Tibial nerve (tissue), 4 donors: ENCODE measurements at places on chromosomes 3 and 15.

GRCh38 chr15:81054236-81054635, 53.5 kb downstream of the TLNRD1 start:
- H3K4me3 ChIP-seq, result no peak overlapping the region
- H3K27ac ChIP-seq, result no peak overlapping the region
- H3K36me3 ChIP-seq, result no peaks in the 10 kb centered on the region
- H3K4me1 ChIP-seq, result no peaks in the 10 kb centered on the region

GRCh38 chr3:135895106-135895733, 70.3 kb upstream of the PPP2R3A start:
- no peaks in the 10 kb centered on the region for H3K27me3 ChIP-seq
- H3K4me1 ChIP-seq, result no peaks in the 10 kb centered on the region
- no peak overlapping the region for H3K4me3 ChIP-seq
- no peaks in the 10 kb centered on the region for H3K36me3 ChIP-seq
- DNase-seq, result peak; percentile 64
- H3K27ac ChIP-seq, result no peak overlapping the region

DNA sequence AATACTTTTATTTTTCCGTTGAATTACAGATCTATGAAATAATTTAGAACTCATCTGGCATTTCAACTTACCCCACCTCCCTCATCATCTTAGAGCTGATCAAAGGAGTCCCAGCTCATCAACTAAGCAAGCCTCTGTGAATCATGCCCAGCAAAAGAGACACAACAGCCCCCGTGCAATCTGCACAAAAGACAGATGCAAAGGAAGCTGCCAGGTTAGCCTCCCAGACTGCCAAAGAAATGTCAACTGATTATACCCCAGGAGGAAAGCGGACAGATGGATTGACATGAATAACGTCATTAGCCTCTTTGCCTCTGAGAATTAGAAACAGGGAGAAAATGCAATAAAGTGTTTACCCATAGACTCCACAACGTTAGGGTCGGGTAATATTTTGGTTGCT, 75.0 kb downstream of the GABRB3 start:
- H3K27me3 ChIP-seq, result no peaks in the 10 kb centered on the region
- no peak for DNase-seq
- no peaks in the 10 kb centered on the region for H3K36me3 ChIP-seq
- no peak overlapping the region for H3K27ac ChIP-seq

GRCh38 chr15:78209646-78210348, 24.6 kb downstream of the ACSBG1 start:
- H3K4me1 ChIP-seq, result peaks cover 40% of the 10 kb centered on the region
- DNase-seq, result no peak
- peak overlapping the region; percentile 54 for H3K27ac ChIP-seq
- H3K27me3 ChIP-seq, result no peaks in the 10 kb centered on the region
- H3K4me3 ChIP-seq, result no peak overlapping the region
- no peaks in the 10 kb centered on the region for H3K36me3 ChIP-seq

DNA sequence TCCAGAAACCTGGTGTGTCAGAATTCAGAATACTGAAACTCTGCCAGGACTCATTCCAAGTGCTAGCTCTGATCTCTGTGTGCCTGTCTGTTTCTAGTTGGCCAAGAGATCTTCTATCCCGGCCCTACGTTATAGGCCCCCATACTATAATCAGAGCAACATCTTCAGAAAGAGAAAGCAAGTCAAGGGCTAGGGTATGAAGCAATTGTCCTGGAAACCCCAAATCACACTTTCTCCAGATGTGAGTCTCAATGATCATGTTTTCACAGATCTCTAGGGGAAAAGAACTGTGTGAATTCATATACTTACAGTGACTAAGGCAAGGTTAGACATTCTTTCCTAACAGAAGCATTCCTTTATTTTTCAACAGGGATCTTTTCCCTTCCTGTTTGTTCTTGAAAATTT, 309.7 kb downstream of the SLC9A9 start:
- no peaks in the 10 kb centered on the region for H3K36me3 ChIP-seq
- no peaks in the 10 kb centered on the region for H3K4me1 ChIP-seq
- H3K27ac ChIP-seq, result no peak overlapping the region
- no peaks in the 10 kb centered on the region for H3K27me3 ChIP-seq
- DNase-seq, result no peak
